Camera-type eye (tissue), 1 donor: ENCODE measurements at places on chromosomes 12 and 14. TPM values are rescaled to one million over a fixed set of nuclear protein-coding genes. Genes with fewer than 3 reads are reported as not detected.

Gene CATSPERB
- total RNA-seq = 0.55 TPM

Gene TAS2R20
- total RNA-seq = 20.5 TPM

Gene KRT3
- 5.7 TPM for total RNA-seq

Gene FAM222A
- total RNA-seq = 25.1 TPM

Gene DGKA
- 35.2 TPM for total RNA-seq

Gene PROX2
- total RNA-seq = not detected

Gene SLC6A15
- total RNA-seq = 71.4 TPM

Gene ADCY6
- total RNA-seq = 50.1 TPM

Gene ESPL1
- 6.7 TPM for total RNA-seq

Gene DBX2
- 0.22 TPM for total RNA-seq

Gene SSPN
- 41.0 TPM for total RNA-seq

Gene MRPS35
- 59.5 TPM for total RNA-seq

Gene GLIPR1
- 12.7 TPM for total RNA-seq

Gene BCL11B
- total RNA-seq = 4.4 TPM

Gene TULP3
- total RNA-seq = 22.8 TPM

Gene CRIP1
- 18.5 TPM for total RNA-seq

Gene ERBB3
- total RNA-seq = 28.4 TPM

Gene NTS
- 1.8 TPM for total RNA-seq

Gene NR4A1
- 58.5 TPM for total RNA-seq

Gene RND1
- 2.3 TPM for total RNA-seq

Gene SLCO1B1
- total RNA-seq = not detected

Gene FGF6
- 1.8 TPM for total RNA-seq

Gene CLEC2B
- total RNA-seq = 13.5 TPM

Gene GSG1
- total RNA-seq = 17.3 TPM

Gene TAS2R30
- 37.2 TPM for total RNA-seq

Gene NRIP2
- 3.7 TPM for total RNA-seq

Gene STXBP6
- total RNA-seq = 13.9 TPM

Gene LRRK2
- 19.8 TPM for total RNA-seq

Gene TEX52
- total RNA-seq = not detected

Gene RNF212B
- total RNA-seq = not detected

Gene AVPR1A
- 25.7 TPM for total RNA-seq

Gene PTCSC3
- total RNA-seq = not detected

Gene SRGAP1
- 13.7 TPM for total RNA-seq

Gene LIN7A
- total RNA-seq = 35.1 TPM

Gene DCN
- total RNA-seq = 932 TPM

Gene KLRC1
- 0.27 TPM for total RNA-seq

Gene TMEM121
- total RNA-seq = 13.7 TPM

Gene PMCH
- total RNA-seq = not detected
